HEK293T (cell line): ENCODE measurements at places on chromosomes 6 and 20.

GRCh38 chr6:46891252-46891795, 30.4 kb downstream of the ADGRF5 start:
- no peak for DNase-seq

GRCh38 chr6:108167449-108168089, 1.7 kb downstream of the NR2E1 start:
- no peak for DNase-seq

DNA sequence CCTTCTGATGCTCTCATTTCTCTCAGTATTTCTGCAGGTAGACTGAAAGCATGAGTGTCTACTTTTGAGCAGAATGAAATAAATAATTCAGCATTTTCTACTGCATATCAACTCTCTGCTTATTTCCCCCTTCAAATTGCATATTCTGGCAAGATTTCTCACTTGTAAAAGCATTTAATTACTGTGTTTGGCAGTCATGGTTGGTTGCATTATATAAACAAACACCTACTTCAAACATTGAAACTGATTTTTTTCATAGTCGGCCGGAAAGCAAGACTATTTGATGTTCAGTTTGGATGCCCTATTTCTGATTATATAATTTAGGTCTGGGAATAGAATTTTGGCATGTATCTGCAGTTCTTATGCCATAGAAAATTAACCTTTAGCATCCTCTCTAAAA, 73.1 kb downstream of the PLEKHG1 start:
- DNase-seq: no peak

GRCh38 chr6:16764188-16764950, 3.1 kb upstream of the ATXN1 start:
- no peak for DNase-seq

DNA sequence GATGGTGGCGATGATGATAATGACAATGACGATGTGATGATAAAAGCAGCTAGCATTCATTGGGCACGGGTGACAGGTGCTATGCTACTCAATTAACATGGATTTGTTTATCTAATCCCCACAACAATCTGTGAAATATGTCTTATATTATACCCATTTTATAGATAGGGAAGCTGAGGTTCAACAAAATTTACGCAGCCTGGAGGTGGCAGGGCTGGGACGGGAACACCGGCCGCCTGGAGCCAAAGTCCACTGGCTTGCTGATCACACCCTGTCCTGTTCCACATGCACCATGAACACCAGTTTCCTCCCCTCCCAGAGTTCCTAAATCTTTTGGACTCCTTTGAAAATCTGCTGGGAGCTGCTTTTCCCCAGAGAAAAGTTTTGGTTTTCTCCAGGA, 23.0 kb downstream of the RIMS4 start:
- no peak for DNase-seq

DNA sequence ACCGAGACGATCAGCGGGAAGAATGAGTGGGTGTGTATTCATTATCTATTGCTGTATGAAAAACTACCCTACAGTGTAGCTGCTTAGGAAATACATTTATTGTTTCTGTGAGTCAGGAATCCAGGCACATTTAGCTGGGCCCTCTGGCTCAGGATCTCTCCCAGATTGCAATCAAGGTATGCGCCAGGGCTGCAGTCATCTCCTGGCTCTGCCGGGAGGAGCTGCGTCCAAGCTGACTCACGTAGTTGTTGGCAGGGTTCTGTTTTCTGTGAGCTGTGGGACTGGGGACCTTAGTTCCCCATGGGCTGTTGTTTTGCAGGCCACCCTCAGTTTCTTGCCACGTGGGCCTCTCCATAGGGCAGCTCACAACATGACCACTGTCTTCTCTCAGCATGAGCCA, 68.2 kb upstream of the FUCA2 start:
- DNase-seq: no peak

DNA sequence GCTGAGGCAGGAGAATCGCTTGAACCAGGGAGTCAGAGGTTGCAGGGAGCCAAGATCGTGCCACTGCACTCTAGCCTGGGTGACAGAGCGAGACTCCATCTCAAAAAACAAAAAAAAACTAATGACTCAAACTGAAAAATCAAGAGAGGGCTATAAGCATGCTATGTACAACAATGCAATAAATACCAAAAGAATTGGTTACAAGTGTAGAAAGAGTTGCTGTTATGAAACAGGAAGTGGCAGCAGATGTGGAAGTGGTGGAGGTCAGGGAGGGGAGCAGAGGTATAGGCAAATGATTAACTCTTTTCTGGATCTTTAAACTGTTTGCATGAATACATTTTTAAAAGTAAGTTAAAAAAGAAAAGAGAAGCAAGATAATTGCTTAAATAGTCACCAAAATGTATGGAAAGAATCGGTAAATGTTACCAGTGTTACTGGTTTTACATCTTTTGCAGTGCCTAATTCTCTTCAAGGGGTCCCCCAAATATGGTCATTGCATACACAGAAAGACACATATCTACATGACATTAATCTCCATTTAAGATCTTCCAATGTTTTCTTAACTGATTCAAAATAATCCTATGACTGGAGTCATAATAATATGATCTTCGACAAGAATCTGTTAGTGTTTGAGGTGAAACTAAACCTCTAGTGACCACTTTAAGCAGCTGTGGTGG, 15.0 kb downstream of the CALHM6 start:
- DNase-seq: no peak

DNA sequence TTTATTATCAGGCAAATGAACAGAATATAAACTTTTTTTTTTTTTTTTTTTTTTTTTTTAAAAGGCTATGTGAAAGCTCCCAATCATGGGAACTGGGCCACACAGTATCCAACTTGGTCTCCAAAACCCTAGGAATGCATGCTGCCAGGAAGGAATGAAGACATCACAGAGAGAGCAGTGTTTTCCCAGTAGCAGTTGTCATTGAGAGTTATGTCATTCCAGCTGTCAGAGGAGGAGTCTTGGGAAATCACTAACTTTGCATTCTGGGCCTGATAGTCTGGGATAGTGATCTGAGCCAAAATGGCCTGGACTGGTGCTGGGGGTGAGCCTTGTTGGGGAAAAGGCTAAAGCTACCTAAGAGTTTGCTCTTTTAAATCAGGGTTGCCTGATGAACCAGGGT, 231.3 kb upstream of the MAP3K7 start:
- DNase-seq: no peak

DNA sequence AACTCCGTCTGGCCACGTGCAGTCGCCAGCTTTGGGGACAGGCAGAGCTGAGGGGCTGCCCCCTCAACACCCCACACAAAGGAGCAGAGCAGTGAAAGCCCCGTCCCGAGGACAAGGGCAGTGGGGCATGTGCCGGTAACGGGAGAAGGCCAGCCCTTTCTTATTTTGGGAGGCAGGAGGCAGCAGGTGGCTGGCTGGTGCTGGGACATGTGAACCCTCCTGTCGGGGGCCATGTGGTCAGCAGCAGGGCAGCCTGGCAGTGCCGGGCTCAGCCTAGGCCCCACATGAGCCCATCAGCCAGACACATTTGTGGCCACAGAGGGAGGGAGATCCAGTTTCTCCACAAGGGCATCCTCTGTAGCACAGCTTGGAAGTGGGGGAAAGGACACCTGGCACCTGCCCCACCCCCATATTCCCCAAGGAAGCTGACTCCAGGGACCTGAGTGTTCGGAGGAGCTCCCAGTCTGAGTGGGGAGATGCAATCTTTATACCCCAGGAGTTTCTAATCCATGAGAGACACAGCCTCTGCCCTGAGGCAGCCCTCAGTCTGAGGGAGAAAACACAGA, 137.6 kb downstream of the MRPL14 start:
- no peak for DNase-seq

DNA sequence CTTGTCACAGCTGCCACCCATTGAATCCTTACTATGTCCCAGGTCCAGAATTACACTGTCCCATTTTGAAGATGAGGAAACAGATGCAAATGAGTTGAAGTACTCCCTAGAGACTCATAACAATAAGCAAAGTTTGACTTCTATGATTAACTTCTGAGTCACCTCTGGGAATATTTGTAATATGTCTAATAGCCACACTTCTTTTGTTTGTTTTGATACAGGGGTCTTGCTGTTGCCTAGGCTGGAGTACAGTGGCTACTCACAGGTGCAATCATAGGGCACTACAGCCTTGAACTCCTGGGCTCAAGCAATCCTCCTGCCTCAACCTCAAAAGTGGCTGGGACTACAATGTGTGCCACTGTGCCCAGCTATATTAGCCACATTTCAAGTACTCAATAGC, 11.4 kb upstream of the SOX12 start:
- DNase-seq: no peak

GRCh38 chr6:44253307-44254101, 3.8 kb downstream of the SLC35B2 start:
- DNase-seq: no peak

GRCh38 chr6:157885211-157885788, 62.3 kb downstream of the SNX9 start:
- no peak for DNase-seq

GRCh38 chr6:33904747-33905065, 100.9 kb upstream of the MLN start:
- no peak for DNase-seq

GRCh38 chr20:61954276-61955021, 111.2 kb downstream of the TAF4 start:
- DNase-seq: no peak

- no peak for DNase-seq
Observed at GRCh38 chr6:109170333-109170732, 75.0 kb downstream of the CEP57L1 start.

DNA sequence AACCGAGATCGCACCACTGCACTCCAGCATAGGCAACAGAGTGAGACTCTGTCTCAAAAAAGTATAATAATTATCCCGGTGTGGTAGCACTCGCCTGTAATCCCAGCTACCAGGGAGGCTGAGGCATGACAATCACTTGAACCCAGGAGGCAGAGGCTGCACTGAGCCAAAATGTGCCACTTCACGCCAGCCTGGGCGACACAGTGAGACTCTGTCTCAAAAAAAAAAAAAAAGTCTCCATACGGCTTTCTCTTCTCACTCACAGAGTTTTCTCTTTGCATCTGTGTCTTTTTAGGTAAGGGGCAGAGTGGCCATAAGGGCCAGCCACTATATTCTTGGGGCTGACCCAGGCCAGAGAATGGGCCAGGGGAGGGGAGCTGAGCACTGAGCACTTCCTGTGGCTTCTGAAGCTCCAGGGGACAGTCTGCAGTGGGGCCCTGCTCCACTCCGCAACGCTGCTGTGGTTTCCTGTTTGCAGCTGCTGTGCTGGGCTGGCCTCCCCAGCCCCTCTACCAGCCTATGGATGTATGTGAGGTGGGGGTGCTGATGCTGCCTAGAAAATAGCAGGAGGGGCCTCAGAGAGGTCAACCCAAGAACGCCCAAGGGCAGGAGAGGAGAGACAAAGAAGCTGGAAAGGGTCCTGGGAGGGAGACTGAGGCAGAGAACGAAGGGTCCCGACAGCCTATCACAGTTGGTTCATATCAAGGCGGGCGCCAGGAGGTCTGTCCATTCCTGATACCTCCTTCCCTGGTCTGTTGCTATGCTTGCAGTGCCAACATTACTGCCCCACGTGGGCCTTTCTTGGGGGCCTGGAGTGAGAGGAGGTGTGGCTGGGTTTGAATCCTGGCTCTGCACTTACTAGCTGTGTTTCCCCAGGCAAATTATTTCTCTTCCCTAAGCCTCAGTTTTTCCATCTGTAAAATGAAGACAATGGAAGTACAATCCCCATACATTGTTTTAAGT, 16.0 kb downstream of the SLA2 start:
- no peak for DNase-seq

DNA sequence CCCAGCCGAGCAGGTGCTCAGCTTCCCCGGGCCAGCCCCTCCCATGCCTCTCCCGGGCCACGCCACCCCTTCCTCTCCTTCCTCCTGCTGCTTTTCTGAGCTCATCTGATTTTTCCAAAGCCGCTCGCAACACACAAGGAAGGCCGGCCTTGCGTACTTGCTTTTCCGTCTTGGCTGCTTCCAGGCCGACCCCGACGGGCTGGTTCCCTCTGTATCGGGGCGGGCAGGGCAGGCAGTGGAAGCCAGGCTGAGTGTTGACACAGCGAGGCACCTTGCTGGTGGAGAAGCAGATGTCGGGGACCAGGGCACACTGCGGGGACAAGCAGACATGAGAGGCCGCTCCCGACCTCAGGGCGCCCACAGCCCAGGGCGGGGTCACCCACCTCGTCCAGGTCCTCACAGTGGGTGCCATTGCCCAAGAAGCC, 21.1 kb downstream of the THBS2 start:
- no peak for DNase-seq

DNA sequence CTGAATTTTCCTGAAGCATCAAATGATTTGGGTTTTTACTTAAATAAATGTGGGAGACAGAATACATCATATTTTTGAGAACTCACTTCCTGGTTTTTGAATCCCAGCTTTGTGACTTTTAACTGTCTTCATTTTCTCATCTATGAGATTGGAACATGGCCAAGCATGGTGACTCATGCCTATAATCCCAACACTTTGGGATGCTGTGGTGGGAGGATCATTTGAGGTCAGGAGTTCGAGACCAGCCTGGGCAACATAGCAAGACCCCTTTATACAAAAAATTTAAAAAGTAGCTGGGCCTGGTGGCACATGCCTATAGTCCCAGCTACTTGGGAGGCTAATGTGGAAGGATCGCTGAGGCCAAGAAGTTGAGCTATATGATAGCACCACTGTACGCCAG, 122.3 kb downstream of the QKI start:
- no peak for DNase-seq

GRCh38 chr6:15399641-15400470, 154.0 kb downstream of the JARID2 start:
- DNase-seq: peak; percentile 57
